MCF 10A (cell line): ENCODE measurements at places on chromosomes 3 and 15. TPM values are rescaled to one million over a fixed set of nuclear protein-coding genes. Genes with fewer than 3 reads are reported as not detected.
A peak's percentile ranks its signal among the peaks of the same experiment; 100 is the strongest.

Gene THPO
- not detected in 2 replicates for total RNA-seq

Gene CLRN1
- not detected in 2 replicates for total RNA-seq

Gene PIGB
- total RNA-seq: 16.2 and 22.2 TPM in 2 replicates

DNA sequence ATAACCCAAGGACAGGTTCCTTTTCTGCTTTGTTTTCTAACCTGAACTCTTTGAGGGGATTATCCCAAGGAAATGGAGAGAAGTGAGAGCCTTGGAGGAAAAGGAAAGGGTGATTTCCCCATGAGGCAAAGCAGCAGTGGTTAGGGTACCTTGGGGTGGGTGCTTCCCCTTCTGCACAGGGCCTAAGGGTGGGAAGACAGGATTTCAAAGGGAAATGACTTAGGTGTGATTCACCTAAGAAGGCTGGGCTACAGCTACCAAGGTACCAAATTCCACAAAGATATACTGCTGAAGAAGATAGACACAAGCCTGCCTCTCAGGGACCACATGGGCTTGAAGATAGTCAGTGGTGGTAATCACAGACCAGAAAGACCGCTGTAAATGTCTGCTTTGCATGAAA is 325.3 kb upstream of the DPH6 start:
- DNase-seq: no peak
- H3K27ac ChIP-seq: peak overlapping the region; percentile 35
- H3K36me3 ChIP-seq: no peaks in the 10 kb centered on the region

- H3K4me3 ChIP-seq: peak overlapping the region; percentile 6
- H3K27ac ChIP-seq: peak overlapping the region; percentile 77
- peaks cover 62% of the 10 kb centered on the region for H3K36me3 ChIP-seq
- no peak for DNase-seq
- H3K27me3 ChIP-seq: no peaks in the 10 kb centered on the region
Observed at GRCh38 chr3:30629746-30630145, 23.3 kb downstream of the TGFBR2 start.

GRCh38 chr15:38084289-38084688 is 149.8 kb downstream of the TMCO5A start:
- no peaks in the 10 kb centered on the region for H3K36me3 ChIP-seq
- H3K27me3 ChIP-seq: no peaks in the 10 kb centered on the region
- peaks cover 5% of the 10 kb centered on the region for H3K4me1 ChIP-seq
- peak; percentile 12 for DNase-seq
- no peak overlapping the region for H3K4me3 ChIP-seq

- no peak overlapping the region for H3K4me3 ChIP-seq
- H3K27ac ChIP-seq: no peak overlapping the region
- H3K4me1 ChIP-seq: peaks cover 6% of the 10 kb centered on the region
- no peak for DNase-seq
Observed at GRCh38 chr3:72397586-72397985, 450.7 kb downstream of the SHQ1 start.

Gene PLCB2
- 0.15 and 0.84 TPM in 2 replicates for total RNA-seq

DNA sequence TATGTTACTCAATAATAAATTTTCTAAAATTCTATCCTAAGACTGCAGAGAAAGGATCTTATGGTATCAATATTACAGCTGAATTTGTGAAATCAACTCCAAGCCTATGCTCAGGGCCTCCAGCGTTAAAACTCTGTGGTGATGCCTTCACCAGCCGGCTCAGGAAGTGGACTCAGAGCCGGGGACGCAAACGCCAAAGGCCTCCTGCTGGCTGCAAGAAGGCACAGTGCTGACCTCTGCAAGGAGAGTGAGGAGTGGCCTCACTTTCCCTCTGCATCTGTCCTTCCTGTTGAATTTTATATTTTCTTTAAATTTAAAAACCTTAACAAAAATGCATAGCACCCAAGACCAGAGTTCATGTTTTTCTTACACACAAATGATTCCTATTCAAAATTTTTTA is 48.5 kb downstream of the HERC2 start:
- H3K36me3 ChIP-seq: peaks cover 74% of the 10 kb centered on the region
- no peaks in the 10 kb centered on the region for H3K27me3 ChIP-seq
- no peak for DNase-seq
- H3K4me3 ChIP-seq: no peak overlapping the region
- H3K27ac ChIP-seq: no peak overlapping the region

- no peak overlapping the region for H3K4me3 ChIP-seq
- peaks cover 12% of the 10 kb centered on the region for H3K4me1 ChIP-seq
- no peaks in the 10 kb centered on the region for H3K27me3 ChIP-seq
- no peak for DNase-seq
- no peak overlapping the region for H3K27ac ChIP-seq
- peaks cover 9% of the 10 kb centered on the region for H3K36me3 ChIP-seq
Observed at GRCh38 chr3:14458434-14459275, 56.2 kb downstream of the SLC6A6 start.

- peaks cover 6% of the 10 kb centered on the region for H3K4me1 ChIP-seq
- H3K27me3 ChIP-seq: no peaks in the 10 kb centered on the region
- no peak overlapping the region for H3K4me3 ChIP-seq
- H3K36me3 ChIP-seq: peaks cover 41% of the 10 kb centered on the region
Observed at GRCh38 chr3:32147509-32147908, 41.1 kb downstream of the GPD1L start.

DNA sequence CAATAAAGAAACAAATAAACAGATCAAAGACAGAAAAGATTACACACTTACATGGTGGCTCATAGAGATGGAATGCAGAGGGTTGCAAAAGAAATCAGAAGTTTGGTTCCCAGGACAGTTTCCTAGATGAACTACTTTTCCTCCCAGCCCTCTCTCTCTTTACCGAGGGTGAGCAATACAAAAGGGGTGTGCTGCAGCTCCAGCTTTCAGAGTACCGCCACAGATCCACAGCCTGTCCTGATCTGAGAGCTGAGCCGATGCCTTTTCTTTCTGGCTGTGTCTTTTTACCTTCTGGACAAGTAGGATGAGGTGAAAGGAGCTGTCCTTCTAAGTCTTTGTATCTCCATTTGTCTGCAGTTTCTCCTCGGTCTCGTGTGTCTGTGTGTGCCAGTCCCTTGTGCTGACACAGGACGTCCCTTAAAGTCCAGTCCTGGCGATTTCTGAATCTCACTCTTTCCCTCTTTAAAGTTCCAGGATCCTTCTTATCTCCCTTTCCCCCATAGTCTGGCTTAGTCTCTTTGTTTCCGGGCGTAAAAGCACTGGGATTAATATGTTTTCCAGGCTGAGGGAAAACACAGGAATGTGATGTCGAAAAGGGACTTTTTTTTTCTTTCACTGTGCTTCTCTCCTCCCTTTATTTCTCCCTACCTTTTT is 540 bp downstream of the CCDC80 start:
- peaks cover 4% of the 10 kb centered on the region for H3K36me3 ChIP-seq
- peak; percentile 81 for DNase-seq
- no peak overlapping the region for H3K27ac ChIP-seq

DNA sequence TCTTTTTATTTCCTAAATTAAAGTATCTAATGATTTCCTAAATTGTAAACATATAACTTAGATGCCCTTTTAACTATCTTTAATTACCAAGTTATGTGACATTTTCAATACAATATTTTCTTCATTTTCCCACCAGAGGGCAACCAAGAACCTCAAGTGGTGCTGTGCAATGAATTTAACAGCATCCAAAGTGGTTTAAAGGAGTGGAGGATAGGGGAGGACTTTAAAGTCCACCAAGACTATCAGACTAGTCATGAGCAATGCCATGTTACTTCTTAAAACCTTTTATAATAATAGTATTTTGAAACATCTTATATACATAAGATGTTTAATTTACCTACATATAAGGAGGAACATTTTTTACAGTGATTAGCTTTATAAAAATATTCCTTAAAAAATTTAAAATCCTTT is 74.4 kb downstream of the DLG1 start:
- peaks cover 23% of the 10 kb centered on the region for H3K4me1 ChIP-seq
- DNase-seq: peak; percentile 67
- no peak overlapping the region for H3K27ac ChIP-seq
- no peaks in the 10 kb centered on the region for H3K27me3 ChIP-seq
- H3K36me3 ChIP-seq: peaks cover 6% of the 10 kb centered on the region
- no peak overlapping the region for H3K4me3 ChIP-seq

DNA sequence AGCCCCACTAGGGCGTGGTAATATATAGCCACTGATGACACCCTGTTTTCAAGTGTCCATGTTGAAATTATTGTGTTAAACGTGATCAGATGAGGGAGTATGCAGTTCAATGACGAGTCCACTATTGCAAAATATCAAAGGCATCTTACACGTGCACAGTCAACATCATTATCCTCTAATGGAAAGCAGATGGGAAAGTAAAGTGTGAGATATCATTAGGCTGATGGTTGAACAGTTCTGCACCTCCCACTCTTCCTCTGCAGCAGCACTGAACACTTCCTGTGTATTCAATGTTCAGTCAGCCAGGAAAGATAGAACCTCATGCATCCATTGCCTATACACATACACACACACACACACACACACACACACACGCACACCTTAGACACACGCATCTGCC is 431.8 kb upstream of the CCDC54 start:
- no peaks in the 10 kb centered on the region for H3K4me1 ChIP-seq
- no peak overlapping the region for H3K4me3 ChIP-seq
- no peak for DNase-seq

GRCh38 chr15:98241032-98241554 is 280.6 kb downstream of the ARRDC4 start:
- H3K36me3 ChIP-seq: peaks cover under 1% of the 10 kb centered on the region
- DNase-seq: no peak
- no peaks in the 10 kb centered on the region for H3K27me3 ChIP-seq
- no peaks in the 10 kb centered on the region for H3K4me1 ChIP-seq

DNA sequence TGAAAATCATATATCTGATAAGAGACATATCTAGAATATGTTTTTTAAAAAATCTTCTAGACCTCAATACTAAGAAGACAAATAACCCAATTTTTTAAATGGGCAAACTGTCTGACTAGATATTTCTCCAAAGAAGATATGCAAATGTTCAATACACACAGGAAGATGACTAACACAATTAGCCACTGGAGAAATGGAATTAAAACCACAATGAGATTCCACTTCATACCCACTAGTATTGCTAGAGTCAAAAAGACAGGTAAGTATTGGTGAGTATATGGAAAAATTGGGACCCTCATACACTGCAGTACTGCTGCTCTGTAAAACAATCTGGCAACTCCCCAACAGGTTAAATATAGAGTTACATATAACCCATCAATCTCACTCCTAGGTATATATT is 33.1 kb upstream of the TOPAZ1 start:
- no peak overlapping the region for H3K27ac ChIP-seq
- H3K4me1 ChIP-seq: no peaks in the 10 kb centered on the region
- no peaks in the 10 kb centered on the region for H3K27me3 ChIP-seq
- no peak for DNase-seq
- peaks cover 6% of the 10 kb centered on the region for H3K36me3 ChIP-seq

GRCh38 chr3:115806501-115806900 is 183.2 kb downstream of the GAP43 start:
- no peak overlapping the region for H3K27ac ChIP-seq
- H3K4me1 ChIP-seq: peaks cover 22% of the 10 kb centered on the region
- no peak for DNase-seq

DNA sequence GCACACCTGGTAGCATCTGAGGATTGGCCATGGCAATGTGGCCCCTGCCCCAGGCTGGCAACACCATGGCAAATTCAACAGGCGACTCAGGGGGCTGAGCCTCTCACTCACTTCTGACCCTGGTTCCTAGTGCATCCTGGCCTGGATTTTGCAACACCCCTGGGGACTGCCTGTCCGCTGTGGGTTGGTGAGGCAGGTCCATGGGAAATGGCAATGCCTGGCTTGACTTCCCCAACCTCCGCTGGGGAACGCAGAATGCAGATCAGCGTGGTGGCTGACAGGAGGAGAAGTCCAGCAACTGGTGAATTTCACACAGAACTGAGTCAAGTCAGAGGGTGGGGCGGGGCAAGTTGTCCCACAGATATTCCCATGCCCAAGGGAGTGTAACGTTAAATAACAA is 3.9 kb upstream of the PSTPIP1 start:
- no peaks in the 10 kb centered on the region for H3K36me3 ChIP-seq
- no peaks in the 10 kb centered on the region for H3K27me3 ChIP-seq
- DNase-seq: no peak
- no peak overlapping the region for H3K4me3 ChIP-seq

Gene GUCA1C
- total RNA-seq: not detected in 2 replicates

DNA sequence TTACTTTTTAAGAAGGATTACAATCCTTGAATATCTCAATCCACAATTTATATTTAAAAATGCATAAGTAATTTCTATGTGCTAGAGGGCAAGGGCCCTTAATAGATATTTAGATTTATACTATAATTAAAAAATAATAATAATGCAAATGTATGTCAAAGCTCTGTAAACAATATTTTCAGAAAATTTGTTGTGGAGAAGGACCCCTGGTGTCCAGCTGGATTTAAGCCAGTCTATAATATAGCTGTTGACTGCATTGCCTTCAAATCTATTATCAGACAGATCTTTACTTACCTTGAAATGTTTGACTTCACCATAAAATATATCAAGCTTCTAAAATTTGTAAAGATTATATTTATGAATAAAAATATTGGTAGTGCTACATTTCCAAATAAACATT is 65.6 kb downstream of the ZBTB20 start:
- no peaks in the 10 kb centered on the region for H3K27me3 ChIP-seq
- no peaks in the 10 kb centered on the region for H3K36me3 ChIP-seq
- H3K4me1 ChIP-seq: no peaks in the 10 kb centered on the region
- no peak overlapping the region for H3K4me3 ChIP-seq
- DNase-seq: no peak

- no peak overlapping the region for H3K4me3 ChIP-seq
- no peak overlapping the region for H3K27ac ChIP-seq
- no peak for DNase-seq
- H3K27me3 ChIP-seq: no peaks in the 10 kb centered on the region
- peaks cover 46% of the 10 kb centered on the region for H3K4me1 ChIP-seq
Observed at GRCh38 chr15:64001148-64001547, 45.1 kb downstream of the DAPK2 start.

Gene RAMAC
- 21.0 and 25.6 TPM in 2 replicates for total RNA-seq

Gene IGF2BP2
- total RNA-seq: 108 and 154 TPM in 2 replicates

DNA sequence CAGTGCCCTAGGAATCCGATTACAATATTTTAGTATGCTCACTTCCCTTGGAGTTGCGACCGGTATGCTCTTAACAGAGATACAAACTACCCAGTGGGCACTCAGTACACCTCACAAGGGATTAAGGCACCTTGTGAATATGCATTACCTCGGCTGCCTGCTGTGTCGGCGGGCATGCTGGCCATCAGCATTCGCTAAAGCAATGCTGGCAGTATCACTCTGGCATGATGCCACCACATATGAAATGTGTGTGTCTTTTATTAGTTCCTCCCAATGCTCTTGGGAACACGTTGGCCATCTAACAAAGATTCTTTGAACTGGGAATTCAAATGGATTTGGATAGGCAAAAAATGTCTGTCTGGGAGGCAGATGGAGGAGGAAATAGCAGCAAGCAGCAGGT is 67.4 kb upstream of the FOXB1 start:
- DNase-seq: no peak
- no peaks in the 10 kb centered on the region for H3K27me3 ChIP-seq
- H3K36me3 ChIP-seq: no peaks in the 10 kb centered on the region
- H3K4me3 ChIP-seq: no peak overlapping the region
- H3K4me1 ChIP-seq: no peaks in the 10 kb centered on the region

Gene PRTG
- 1.3 and 3.5 TPM in 2 replicates for total RNA-seq

DNA sequence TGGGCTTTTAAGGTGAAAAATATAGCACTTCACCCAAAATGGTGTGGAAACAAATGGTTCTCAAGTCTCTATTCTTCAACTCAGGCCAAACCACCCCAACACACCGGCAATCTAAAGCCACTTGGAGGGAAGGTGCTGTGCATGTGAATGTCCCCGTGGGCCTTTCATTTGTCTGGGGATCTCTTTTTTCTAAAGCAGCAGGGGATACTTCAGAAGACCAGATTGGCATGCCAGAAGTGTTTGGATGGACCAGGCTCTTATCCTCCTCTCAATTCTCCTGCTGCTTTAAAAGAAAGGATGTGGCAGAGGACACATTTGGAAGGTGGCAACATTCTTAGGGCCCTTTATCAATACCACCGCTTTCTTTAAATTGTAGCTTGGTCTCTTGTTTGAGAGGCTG is 193.1 kb downstream of the MEIS2 start:
- H3K36me3 ChIP-seq: no peaks in the 10 kb centered on the region
- H3K4me3 ChIP-seq: no peak overlapping the region
- no peaks in the 10 kb centered on the region for H3K27me3 ChIP-seq
- no peak overlapping the region for H3K27ac ChIP-seq
- no peak for DNase-seq

Gene RTP1
- total RNA-seq: not detected in 2 replicates
